Uterus (tissue), 4 donors: ENCODE measurements at places on chromosomes 2 and 18. TPM values are rescaled to one million over a fixed set of nuclear protein-coding genes. Genes with fewer than 3 reads are reported as not detected.

The GMPPA gene
- total RNA-seq, result 14.1 TPM

The SLC23A3 gene
- 1.8 TPM for total RNA-seq

The RFTN2 gene
- 26.7 TPM for total RNA-seq

The ITGB1BP1 gene
- 42.3 TPM for total RNA-seq

The RGPD8 gene
- total RNA-seq, result 27.9 TPM

DNA sequence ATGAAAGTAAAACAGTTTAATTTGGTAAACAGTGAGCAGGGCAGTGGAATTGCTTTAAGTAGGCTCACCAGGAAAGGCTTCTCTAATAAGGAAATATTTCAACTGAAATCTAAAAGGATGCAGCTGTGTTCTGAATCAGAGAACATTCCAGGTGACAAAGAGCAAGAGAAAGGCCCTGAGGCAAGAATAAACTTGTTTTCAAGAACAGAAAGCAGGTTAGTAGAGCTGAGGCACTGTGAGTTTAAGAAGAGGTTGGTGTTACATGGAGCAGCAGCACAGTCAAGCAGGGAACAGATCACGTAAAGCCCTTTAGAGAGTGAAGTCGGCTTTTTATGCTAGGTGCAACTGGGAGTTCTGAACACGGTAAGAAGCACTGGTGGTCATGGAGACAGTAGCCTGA, 57.0 kb upstream of the SCN1A start:
- no peak overlapping the region for H3K4me3 ChIP-seq
- H3K27ac ChIP-seq, result no peak overlapping the region
- H3K36me3 ChIP-seq, result no peaks in the 10 kb centered on the region
- no peaks in the 10 kb centered on the region for H3K27me3 ChIP-seq

DNA sequence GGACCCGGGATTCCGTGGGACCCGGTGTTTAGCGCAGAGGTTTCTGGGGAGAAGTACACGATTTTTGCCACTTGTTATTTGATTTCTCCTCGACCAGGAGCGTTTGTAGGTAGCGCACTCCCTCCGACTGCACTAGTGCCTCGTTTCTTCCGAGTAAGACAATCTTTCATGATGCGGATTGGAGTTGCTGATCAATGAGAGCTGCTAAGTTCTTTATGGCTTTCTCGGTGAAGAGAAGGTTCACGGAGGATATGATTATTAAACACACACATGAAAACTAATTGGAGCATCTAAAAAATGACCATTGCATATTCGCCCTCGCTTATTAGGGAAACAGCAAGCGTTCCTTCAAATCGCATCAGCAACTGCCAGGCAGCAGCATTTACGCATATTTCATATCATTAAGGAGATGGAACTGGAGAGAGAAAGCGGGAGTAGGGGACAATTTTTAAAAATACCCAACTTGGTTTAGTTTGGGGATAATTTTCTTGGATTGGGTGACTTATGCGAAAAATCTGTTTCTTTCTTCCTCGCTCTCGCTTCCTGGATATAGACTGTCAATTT, 616 bp downstream of the EML6 start:
- DNase-seq, result no peak
- H3K4me1 ChIP-seq, result peaks cover 8% of the 10 kb centered on the region
- H3K4me3 ChIP-seq, result peak overlapping the region; percentile 75

DNA sequence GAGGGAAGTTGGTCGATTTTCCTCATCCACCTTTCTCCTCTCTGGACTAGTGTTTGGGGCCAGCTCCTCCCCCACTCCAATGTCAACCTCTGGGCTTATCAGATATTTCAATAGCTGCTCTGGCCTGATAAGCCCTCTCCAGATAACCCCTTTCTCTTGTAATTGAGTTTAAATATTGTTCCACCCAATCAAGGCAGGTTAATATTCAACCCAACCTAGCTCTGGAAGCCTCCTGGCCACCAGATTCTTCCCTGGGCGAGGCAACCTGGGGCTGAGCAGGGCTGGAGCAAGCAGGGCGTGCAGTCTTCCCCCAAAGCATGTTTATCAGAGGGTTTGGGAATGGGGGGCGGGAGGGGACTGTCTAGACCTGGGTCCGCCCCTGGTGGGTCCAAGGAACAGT, 73.8 kb downstream of the TFCP2L1 start:
- no peaks in the 10 kb centered on the region for H3K4me1 ChIP-seq
- no peaks in the 10 kb centered on the region for H3K36me3 ChIP-seq
- DNase-seq, result no peak
- H3K27me3 ChIP-seq, result no peaks in the 10 kb centered on the region
- H3K27ac ChIP-seq, result no peak overlapping the region
